ENCODE measurements at places on chromosomes 16 and 17. TPM values are rescaled to one million over a fixed set of nuclear protein-coding genes. Genes with fewer than 3 reads are reported as not detected.

DNA sequence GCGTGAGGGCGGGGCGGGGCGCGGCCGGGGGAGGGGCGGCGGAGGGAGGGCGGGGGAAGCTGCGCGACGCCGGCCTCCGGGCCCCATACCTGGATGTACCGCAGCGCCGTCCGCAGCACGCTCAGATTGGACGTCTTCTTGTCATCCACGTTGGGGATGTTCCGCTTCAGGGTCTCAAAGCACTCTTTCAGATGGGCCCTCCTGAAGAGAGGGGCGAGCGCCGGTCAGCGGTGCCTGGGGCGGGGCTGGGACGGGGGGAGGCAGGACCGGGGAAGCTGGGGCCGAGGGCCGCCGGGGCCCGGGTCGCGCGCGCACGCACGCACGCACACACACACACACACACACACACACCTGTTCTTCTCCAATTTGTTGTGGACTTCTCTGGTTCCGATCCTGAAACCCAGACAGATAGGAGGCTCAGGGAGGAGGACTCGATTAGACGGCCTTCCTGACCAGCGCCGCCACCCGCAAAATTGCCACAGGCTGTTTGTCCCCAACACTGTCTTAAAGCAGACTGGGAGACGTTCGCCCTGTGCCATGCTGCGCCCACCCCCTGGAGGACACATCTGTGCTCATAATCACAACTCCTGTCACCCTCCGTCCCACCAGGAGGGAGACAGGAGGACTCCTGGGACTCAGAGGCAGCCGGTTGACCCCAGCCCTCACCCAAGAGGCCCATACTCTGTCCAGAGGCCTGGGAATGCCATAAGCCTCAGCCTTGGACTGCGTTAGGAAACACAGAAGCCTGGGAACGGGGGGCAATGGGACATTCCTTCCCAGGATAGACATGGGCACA, 6.7 kb downstream of the MNT start:
- DNase-seq: no peak

DNA sequence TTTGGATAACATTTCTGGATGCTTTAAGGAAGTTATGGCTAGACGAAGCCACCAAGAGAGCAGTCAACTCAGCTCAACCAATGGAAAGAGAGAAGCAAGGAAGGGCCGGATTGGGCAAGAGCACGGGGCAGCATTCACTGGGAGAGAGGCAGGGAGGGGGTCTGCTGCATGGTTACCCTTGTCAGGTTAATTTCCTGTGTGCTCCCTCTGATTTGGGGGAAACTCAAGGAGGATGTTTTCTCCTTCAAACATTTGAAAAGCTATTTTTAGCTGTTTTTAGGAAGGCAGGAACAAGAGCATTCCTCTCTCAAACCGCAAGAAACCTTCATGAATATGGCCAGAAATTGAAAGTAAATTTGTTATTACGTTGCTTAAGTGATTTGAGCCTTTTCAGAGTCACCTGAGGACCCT, 118.5 kb upstream of the ZFHX3 start:
- no peak for DNase-seq

MPRIP gene
- total RNA-seq: 176 TPM

DNA sequence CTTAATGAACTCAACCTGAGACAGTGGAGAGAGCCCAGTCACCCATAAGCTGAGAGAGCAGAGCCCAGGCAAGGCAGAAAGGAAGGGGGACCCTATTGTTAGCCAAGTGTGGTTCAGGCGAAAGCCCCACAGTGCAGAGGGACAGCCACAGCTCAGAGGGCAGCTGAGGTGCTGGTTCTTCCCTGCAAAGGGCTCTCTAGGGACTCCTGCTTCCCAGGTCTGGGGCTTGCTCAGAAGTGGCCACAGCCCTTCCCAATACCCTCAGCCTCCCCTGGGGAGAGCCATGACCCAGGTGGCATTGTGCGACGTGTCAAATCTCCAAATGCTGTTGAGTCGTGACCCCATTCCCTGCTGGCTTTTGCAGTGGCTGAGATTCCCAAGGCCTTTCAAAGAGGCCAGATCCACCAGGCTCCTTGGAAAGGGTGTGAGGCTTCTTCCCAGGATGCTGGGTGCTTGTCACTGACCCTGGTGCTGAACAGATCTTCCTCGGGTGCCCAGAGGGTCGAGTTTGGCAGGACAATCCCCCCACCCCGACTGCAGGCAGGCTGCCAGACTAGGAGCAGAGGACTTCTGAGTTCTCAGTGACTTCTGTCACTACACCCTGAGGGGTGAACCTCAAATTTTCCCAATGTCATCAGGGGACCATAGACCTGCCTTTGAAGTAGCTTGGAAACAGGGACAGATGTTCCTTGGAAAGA, 2.5 kb upstream of the CCL17 start:
- DNase-seq: no peak

FBXL16 gene
- 3.7 TPM for total RNA-seq

DRC3 gene
- total RNA-seq: 1.1 TPM

DNA sequence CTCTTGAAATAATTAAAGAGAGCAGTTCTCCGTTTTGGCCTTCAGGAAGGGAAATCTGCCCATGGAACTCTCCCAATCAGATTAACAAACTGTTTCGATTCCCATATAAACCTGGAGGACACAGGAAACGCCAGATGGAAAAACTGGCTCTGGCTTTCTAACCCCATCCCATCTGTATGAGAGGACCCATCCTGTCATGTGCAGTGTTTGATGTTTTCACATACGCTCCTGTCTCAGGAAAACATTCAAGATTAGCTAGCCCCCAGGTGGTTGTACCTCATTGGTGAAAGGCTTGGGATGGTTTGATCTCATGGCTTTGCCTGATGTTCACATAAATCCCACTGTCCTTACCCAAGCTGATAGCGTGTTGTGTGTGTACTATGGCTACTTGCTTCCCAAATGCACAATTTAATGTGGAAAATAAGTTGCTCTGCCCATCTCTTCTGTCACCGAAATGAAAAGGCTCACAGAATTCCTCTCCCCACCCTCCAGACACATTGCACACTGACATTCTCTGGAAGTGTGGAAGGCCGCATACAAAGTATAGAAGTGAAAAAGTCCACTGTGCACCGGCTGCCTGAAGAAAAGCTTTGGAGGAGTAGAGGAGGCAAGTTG, 18.2 kb upstream of the ERN1 start:
- DNase-seq: peak; percentile 38

GRCh38 chr17:77444984-77445759, 304.4 kb downstream of the SEC14L1 start:
- DNase-seq: peak; percentile 57

- no peak for DNase-seq
Measured at GRCh38 chr17:80475910-80476876, at the start of gene NPTX1. TSS of gene NPTX1 (minus strand) at chr17:80476607. CDS start at chr17:80476446, 161 bp downstream.

GSG1L gene
- total RNA-seq: not detected

HS3ST3A1 gene
- 7.6 TPM for total RNA-seq

SCGB1C2 gene
- not detected for total RNA-seq

DNA sequence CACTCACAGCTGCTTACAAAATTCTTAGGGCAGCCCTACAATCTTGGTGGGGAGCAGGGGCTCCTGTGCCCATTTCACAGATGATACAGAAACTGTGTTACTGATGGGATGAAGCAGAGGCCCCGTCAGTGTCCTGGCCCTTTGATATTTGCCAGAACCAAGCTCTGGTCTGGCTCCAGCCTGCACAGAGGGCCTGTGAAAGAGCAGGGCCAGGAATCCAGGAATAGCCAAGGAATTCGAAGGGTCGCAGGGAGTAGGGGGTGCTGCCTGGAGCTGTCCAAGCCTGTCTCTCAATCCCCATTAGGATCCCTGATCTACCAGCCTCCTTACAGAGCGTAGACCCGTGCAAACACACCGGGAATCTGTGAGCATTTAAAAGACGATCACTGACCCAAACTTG, 86.3 kb upstream of the RCVRN start:
- DNase-seq: no peak

ZFHX3 gene
- total RNA-seq: 18.0 TPM

DNA sequence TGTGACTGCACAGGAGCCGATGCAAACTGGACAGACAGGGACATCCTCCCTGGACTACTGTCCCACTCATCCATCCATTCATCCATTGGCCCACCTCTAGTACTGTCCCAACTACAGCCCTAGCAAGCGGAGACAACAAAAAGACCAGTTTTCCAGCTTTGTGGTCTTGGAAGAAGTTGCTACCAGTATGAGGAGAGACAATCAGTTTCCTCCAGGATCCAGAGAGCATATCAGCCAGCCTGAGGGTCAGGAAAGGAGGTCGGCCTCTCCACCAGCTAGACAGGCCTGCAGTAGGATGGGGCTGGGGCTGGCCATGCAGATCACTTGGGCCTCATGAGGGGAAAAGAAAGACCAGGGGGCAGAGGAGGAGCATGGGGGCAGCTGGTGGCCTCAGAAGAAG, 16.8 kb downstream of the KRT33A start:
- no peak for DNase-seq

ZNF469 gene
- 17.7 TPM for total RNA-seq

GRCh38 chr17:5583426-5584382, 605 bp downstream of the NLRP1 start:
- DNase-seq: no peak

IL17C gene
- 0.36 TPM for total RNA-seq

Data from astrocyte (in vitro differentiated cells and primary cell).